Prostate gland (tissue), 2 donors: ENCODE measurements at places on chromosomes 13 and 19.

GRCh38 chr19:50803633-50804419 lies 13.6 kb downstream of the ACP4 start:
- DNase-seq, result no peak

- DNase-seq, result no peak
These were observed 19.8 kb downstream of the DNM2 start for GRCh38 chr19:10737722-10738121.

DNA sequence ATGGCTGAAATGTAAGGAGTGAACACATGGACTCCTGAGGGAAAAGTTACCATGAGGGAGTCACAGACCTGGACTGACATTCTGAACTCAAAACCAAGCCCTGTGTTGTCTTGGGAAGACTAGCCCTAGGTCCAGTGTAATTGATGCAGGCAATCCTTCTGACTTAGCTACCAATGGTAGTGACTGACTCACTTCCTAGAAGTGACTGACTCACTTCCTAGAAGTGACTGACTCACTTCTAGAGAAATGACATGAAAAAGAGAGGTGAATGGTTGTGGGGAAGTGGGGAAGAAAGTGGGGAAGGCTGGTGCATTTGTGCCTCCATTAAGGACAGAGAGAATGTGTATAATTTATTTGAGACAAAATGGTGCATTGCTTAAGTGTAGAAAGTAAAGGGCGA lies 49.9 kb downstream of the EDNRB start:
- no peak for DNase-seq

GRCh38 chr13:109650861-109651260 lies 135.5 kb downstream of the IRS2 start:
- no peak for DNase-seq

GRCh38 chr13:25819856-25820530 lies 231.8 kb downstream of the SHISA2 start:
- DNase-seq, result no peak
